Stimulated activated CD8-positive, alpha-beta memory T cell treated with anti-CD3 and anti-CD28 coated beads, Interleukin-7, amount 100 ng/mL, for 1 hour (primary cell): ENCODE measurements at places on chromosomes 12 and 14.

DNA sequence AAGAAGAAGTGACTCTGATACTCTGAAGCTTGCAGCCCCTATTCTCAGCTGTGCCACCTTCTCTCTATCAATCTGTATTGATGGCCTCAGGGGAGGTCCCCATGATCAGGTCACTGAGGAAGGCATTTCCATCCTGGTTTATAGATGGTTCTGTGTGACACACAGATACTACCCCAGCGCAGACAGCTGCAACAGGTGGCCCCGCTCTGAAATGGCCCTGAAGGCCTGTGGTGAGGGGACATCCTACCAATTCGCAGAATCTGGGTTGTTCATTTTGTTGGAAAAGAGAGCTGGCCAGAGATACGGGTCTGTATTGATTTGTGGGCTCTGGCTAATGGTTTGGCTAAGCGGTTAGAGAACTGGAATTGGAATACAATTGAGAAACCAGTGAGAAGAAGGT is 21.7 kb downstream of the DLK1 start:
- no peak for DNase-seq

DNA sequence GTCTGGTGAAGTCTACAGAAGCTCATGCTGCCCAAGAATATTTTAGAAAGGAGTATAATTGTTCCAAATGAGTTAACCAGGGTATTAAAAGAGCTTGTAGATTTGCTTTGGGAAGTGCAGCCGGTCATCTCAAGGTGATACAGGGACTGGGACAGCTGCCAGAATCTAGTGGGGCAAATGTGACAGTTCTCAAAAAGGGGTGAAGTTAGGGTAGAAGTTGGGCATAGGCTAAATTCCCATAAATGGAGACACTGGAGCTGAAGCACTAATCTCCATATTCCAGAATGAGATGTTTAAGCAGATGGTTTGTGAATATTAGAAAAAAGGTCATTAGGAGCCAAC is 94.7 kb downstream of the ANO6 start:
- no peak for DNase-seq

- DNase-seq, result no peak
Observed at GRCh38 chr14:42214981-42215491, 608.4 kb downstream of the LRFN5 start.

DNA sequence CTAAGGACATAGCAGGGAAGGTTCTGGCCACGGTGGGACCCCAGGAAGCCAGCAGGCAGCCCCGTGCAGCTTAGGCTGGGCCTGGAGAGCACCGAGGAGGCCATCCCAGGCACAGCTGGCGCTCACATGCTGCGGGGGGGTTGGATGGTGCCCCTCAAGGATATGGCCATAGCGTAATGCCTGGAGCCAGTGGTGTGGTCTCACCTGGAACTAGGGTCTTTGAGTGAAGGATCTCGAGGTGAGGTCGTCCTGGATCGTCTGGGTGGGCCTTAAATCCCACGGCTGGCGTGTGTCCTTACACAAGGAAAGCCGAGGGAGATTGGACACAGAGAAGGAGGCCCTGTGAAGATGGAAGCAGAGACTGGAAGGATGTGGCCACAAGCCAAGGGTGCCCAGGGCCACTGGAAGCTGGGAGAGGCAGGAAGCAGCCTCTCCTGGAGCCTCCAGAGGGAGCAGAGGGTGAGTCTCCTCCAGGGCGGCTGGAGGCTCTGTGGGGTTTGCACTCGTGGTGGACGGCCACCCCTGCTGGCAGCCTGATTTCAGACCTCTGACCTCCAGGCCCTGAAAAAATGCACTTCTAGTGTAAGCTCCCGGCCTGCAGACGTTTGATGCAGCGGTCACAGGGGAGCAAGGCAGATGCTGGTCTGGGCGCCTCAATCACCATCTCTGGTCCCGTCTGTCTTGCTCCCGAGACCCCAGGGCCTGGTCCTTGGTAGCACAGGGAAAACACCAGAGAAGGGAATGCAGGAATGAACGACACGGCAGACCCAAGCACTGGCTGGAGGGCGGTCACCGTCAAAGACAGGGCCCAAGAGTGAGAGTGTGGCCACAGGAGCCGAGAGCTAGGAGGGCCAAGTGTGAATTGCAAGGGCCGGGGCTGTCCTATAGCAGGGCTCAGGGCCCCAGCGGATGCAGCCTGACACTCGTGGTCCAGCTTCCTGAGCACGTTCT is 218.6 kb downstream of the KIF26A start:
- no peak for DNase-seq

DNA sequence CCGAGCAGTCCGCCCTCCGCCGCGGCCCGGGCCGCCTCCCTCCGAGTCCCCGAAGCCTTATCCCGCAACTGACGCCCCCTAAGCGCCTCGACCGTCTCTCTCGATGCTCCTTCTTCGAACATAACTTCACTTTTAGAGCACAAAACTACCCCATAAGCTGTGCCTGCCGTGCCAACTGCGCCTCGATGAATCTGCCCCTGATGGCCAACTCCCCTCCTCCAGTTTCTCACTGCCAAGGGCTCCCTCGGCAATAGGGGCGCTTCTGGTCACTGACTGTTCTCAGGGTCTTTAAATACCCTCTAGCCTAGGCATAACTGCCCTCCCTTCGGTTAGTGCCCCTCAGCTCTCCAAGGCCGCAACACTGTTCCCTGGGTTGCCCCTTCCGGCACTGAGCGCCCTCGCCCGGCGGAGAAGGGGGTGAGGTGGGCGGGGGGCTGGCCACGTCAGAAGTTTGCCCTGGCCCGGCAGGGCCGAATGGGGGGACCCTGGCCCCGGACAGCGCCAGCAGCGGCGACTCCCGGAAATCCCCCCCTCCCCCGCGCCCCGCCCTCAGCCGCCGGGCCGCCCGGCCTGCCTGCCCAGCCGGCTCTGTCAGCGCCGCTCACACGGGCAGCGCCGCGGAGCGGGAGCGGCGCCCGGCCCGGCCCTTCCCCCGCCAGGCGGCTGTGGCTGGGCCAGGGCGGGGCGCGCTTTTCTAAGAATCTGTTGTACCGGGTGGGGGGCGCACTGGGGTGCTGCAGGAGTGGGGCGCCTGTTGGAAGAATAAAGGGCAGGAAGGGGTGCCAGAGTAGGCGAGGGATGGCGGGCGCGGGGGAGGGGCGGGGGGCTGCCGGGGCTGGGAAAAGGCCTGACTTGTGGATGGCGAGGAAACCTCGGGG is 10.6 kb downstream of the RARG start:
- peak; percentile 26 for DNase-seq

GRCh38 chr12:61023231-61023630 is 1237.0 kb upstream of the USP15 start:
- DNase-seq, result no peak

- no peak for DNase-seq
Observed at GRCh38 chr12:119461636-119462214, 127.2 kb downstream of the CCDC60 start.

DNA sequence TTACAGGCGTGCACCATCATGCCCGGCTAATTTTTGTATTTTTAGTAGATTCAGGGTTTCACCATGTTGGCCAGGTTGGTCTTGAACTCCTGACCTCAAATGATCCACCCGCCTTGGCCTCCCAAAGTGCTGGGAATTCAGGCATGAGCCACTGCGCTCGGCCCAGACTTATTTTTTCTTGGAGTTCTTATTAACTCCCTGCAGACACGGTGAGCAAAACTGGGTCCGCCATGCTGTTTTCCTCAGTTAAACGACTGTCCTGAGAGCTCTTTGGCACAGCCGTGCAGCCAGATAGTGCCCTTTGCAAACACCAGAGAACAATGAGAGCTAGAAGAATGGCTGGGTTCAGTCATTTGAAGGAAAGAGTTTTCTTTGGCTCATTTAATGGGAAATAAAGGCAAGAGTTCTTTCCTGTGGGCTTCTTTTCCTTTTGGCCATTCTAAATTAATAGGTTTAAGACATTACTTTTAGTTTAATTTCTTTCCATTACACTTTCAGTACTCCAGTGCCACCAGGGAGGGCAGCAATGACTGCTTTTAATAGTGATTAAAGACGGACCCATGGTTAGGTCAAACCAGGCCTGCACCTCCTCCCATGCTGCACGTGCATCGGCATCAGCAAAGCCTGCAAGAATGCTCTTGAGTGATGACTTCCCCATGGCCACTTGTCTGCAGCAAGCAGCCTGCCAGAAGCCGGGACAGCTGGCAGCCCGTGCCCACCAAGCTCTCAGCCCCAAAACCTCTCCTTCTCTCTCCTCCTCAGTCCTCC is 60.7 kb downstream of the VCPKMT start:
- DNase-seq, result no peak

DNA sequence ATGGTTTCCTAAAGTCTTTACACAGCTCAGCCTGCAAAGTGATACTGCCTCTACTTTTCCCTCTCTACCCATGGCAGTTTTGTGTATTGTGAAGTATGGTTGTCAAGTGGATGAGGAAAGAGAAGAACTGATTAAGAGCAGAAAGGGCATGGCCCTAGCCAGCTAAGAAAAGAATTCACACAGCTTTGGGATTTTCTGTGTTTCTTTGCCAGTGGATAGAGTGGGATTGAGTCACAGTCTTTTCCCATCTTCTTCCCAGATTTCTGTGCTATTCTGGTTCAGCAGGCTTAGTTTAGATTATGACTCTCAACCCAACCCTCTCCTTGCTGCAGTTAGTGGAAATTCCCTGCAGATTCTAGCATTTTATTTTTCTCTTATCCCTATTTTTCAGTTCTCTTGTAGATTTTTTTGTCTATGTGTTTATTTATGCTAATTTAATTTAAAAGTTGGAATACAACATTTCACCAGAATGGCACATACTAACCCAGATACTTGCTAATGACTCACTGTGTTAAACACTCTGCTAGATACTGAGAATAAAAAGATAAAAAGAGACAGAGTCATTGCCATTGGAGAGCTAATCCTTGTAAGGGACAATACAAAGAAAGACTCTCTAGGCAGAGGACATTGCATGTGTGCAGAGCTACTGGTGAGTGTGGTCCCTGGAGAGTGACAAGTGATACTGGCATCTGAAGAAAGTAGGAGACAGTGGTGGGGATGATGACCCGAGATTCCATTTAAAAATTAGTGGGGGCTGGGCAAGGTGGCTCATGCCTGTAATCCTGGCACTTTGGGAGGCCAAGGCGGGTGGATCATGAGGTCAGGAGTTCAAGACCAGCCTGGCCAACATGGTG is 106.3 kb downstream of the ST8SIA1 start:
- no peak for DNase-seq

GRCh38 chr14:62187265-62187664 is 425.0 kb downstream of the SNAPC1 start:
- DNase-seq, result no peak

DNA sequence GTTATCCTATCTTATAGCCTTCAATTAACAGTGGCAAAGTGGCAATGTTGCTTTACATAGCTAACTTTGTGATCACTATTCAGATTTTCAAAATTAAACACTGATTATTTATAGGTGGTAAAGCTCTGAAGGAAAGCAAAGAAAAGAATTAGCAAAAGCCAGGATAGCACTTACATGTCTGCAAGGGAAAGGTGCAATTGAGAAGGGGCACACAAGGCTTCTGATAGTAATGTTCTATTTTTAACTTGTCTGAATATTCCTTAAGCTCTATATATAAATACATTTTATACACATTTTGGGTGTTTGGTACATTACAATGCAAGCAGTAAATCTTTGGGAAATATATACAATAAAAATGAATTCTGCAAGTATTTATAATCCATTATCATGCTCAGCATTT is 10.9 kb downstream of the NAP1L1 start:
- no peak for DNase-seq

DNA sequence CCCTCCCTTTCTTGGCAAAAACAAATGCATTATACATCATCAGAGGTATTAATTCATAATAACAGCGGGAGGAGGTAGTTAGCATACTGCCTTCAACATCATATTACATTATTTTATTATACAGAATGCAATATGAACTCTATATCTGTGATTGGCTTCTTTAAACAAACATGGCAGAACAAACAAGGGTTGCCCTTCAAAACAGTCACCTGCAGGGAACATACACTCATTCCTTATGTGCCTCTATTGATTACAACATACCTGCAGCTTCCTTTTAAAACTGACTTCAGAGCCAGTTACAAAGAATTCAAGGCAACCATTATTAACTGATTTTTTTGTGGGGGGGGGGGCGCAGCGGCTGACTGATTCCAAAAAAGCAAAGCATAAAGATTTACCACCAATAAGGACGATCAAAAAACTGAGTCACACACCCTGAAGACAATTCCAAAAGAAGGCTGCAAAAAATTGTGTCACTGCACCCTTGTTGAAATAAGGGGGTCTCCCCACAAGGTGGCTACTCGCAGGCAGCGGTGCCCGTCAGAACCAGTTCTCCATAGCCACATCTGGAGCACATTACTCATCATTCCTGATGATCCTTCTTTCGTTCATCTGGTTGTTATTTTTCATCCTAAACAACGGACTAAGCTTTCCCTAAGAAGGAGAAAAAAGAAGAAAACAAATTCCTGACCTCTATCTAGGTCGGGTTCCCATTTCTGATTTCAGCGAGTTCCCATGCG is 51.8 kb downstream of the SMUG1 start:
- no peak for DNase-seq

DNA sequence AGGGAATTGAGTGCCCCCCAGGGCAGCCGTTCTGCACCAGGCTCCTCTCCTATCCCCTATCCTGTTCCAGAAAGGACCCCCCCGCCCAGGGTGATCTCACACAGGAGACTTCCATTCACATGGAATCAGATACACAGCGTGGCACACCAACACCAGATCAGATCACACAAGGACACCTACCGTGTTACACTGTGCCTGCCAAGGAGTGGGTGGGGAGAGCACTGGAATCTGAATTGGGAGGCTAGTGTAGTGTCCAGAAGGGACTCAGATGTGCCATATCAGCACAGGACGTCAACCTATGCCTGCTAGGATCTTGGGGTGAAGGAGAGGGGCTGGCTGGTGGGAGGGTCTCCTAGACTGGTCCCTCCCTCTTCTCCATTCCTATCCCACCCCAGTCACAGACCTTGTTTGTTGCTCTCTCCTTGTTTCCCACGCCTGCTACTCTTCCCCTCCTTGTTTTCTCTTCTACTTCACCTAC is 2.3 kb downstream of the PTMS start:
- no peak for DNase-seq

DNA sequence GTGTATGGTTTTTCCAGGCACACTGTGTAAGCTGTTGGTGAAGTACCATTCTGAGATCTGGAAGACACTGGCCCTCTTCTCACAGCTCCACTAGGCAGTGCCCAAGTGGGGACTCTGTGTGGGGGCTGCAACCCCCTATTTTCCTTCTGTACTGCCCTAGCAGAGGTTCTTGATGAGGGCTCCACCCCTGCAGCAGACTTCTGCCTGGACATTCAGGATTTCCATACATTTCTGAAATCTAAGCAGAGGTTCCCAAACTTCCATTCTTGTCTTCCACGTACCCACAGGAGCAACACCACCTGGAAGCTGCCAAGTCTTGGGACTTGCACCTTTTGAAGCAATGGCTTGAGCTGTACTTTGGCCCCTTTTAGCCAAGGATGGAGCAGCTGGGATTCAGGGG is 85.2 kb upstream of the PRMT8 start:
- DNase-seq, result no peak

DNA sequence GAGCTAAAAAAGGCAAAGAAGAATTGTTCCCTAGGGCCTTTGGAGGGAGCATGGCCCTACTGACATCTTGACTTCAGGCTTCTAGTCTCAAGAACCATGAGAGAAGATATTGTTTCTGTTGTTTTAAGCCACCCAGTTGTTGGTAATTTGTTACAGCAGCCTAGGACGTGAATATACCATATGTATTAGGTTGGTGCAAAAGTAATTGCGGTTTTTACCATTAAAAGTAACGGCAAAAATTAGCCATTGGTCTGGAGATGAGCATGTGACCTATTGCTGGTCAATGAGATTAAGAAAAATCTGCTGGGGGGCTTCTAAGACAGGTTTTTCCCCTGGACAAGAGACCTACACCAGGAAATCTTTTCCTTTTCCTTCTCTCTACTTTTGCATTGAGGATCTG is 9.8 kb upstream of the HRK start:
- DNase-seq, result no peak
